Type B pancreatic cell (in vitro differentiated cells): ENCODE measurements at places on chromosomes 5 and 9.

GRCh38 chr5:174601946-174602345 is 122.4 kb upstream of the MSX2 start:
- no peak for DNase-seq

DNA sequence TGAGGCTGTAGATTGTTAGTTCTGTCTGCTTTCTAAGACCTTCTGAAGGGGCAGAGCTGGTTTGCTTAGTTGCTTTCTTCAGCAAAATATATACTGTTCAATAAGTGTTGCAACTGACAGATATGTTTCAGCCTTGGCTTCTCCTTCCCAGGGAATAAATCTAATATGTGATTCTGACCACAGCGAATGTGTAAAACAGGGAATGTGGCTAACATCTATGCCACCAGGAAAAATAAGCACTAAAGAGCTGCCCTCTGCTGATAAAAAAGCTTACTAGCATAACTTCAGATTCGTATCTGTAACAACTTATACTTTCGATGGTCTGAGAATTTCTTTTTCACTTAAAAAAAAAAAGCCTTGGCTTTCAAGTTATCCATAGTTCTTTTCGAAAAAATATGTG is 13.0 kb upstream of the OSMR start:
- no peak for DNase-seq

- DNase-seq: no peak
These were observed 286.4 kb upstream of the CDH12 start for GRCh38 chr5:23139338-23140171.

GRCh38 chr5:7682379-7682778 is 168.6 kb downstream of the CFAP90 start:
- DNase-seq: no peak

DNA sequence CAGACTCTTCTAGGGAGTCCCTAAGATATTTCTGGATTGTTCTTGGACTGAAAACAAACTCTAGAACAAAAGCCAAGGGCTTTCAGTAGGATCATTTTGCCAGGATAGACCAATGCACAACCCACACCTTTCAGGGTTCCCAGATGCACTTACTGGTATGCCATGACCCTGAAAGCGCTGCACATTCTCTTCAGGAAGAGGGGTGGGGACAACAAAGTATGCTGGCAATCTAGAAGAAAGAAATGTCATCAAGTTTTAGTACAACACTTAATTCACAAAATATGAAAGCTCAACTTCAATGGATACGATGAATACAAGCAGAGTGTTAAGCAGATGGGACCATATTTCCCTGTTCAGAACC is 57.2 kb downstream of the MTMR12 start:
- DNase-seq: no peak

- DNase-seq: no peak
These were observed 883.1 kb downstream of the CDH18 start for GRCh38 chr5:19104948-19105347.
